Activated CD4-positive, alpha-beta T cell treated with anti-CD3 and anti-CD28 coated beads, Interleukin-2, amount 10 ng/mL, durations not matched to agents 7 days and 5 days (primary cell): ENCODE measurements at places on chromosomes 7 and 10. TPM values are rescaled to one million over a fixed set of nuclear protein-coding genes. Genes with fewer than 3 reads are reported as not detected.

Gene FAM200A
- total RNA-seq: 5.4 TPM

Gene HMX2
- not detected for total RNA-seq

Gene ACTL6B
- not detected for total RNA-seq

Gene PTPRN2
- total RNA-seq: 2.7 TPM

Gene TMEM184A
- not detected for total RNA-seq

Gene MACC1
- 0.06 TPM for total RNA-seq

Gene OPN1SW
- total RNA-seq: not detected

Gene NKX2-3
- not detected for total RNA-seq

Gene BICC1
- total RNA-seq: not detected

Gene AZGP1
- not detected for total RNA-seq

Gene LRRN3
- total RNA-seq: 211 TPM

Gene STYXL1
- 39.1 TPM for total RNA-seq

Gene PRR15
- not detected for total RNA-seq

Gene FFAR4
- not detected for total RNA-seq

Gene HOXA11
- total RNA-seq: not detected

Gene DMBT1
- not detected for total RNA-seq

Gene AQP1
- total RNA-seq: 0.12 TPM

Gene LHPP
- 24.2 TPM for total RNA-seq

Gene FOXK1
- total RNA-seq: 32.0 TPM

Gene RARRES2
- total RNA-seq: not detected

Gene CARD11
- 167 TPM for total RNA-seq

Gene NPSR1
- not detected for total RNA-seq

Gene PLCE1
- 0.02 TPM for total RNA-seq

Gene TEX47
- total RNA-seq: not detected

Gene TIMM23
- 49.0 TPM for total RNA-seq

Gene CALML5
- total RNA-seq: not detected

Gene GBX1
- not detected for total RNA-seq

Gene IRF5
- total RNA-seq: 6.7 TPM

Gene PUS7
- total RNA-seq: 9.9 TPM

Gene LRRC18
- total RNA-seq: not detected

Gene IL6
- 0.67 TPM for total RNA-seq

Gene WNT8B
- total RNA-seq: 0.40 TPM

Gene RAMP3
- total RNA-seq: not detected

Gene NUTM2E
- 0.92 TPM for total RNA-seq

Gene SEMA3E
- not detected for total RNA-seq

Gene ATP6V1F
- total RNA-seq: 143 TPM

Gene WDFY4
- 0.40 TPM for total RNA-seq

Gene CCDC172
- total RNA-seq: not detected

Gene ITIH2
- not detected for total RNA-seq

Gene OR2A42
- not detected for total RNA-seq

Gene SPDYE2
- total RNA-seq: 0.15 TPM

Gene LRRC61
- 14.9 TPM for total RNA-seq

Gene C10orf62
- not detected for total RNA-seq

Gene OPALIN
- total RNA-seq: not detected

Gene CYP3A5
- total RNA-seq: not detected

Gene CYP2C8
- not detected for total RNA-seq

Gene VWDE
- 3.2 TPM for total RNA-seq

Gene LBX1
- not detected for total RNA-seq
